ENCODE measurements at places on chromosomes 12 and 14.

- DNase-seq: no peak
Measured at GRCh38 chr12:118307069-118307954, 65.4 kb downstream of the TAOK3 start.

DNA sequence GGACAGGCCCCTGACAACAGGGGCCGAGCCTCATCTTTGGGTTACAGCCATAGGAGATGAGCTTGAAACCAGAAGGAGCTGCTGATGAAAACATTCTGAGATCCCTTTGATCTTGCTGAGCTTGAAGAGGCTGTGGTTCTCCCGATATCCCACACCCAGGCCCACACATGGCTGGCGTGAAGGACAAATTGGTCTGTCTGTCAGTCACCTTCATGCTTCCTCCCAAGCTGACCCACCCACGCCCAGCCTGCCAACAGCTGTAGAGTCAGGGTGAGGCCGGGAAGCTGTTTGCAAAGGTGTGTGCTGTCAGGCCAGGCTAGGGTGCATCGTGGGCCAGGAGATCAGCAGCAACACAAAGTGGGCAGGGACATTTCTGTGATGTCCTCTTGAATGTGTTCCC lies 43.2 kb downstream of the FZD10 start:
- DNase-seq: no peak

- no peak for DNase-seq
Measured at GRCh38 chr12:96044017-96044942, 8.9 kb upstream of the LTA4H start.

- DNase-seq: no peak
Measured at GRCh38 chr12:27190761-27191160, 53.3 kb upstream of the STK38L start.

DNA sequence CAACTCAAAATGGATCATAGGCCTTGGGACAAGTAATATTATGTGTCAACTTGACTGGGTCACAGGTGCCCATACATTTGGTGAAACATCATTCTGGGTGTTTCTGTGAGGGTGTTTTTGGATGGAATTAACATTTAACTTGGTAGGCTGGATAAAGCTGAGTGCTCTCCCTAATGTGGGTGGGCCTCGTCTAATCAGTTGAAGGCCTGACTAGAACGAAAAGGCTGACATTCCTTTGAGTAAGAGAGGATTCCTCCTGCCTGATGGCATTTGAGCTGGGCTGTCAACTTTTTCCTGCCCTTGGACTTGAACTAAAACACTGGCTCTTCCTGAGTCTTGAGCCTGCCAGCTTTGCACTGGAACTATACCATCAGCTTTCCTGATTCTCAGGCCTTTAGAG lies 93.4 kb upstream of the ESRRB start:
- DNase-seq: no peak

GRCh38 chr14:87082917-87083316 lies 910.1 kb downstream of the GALC start:
- DNase-seq: no peak

GRCh38 chr12:94191023-94191422 lies 42.6 kb downstream of the PLXNC1 start:
- DNase-seq: no peak

- DNase-seq: no peak
Measured at GRCh38 chr14:96363751-96364336, 518 bp downstream of the GSKIP start.

GRCh38 chr12:126761420-126761819 lies 1505.5 kb upstream of the TMEM132C start:
- DNase-seq: no peak

DNA sequence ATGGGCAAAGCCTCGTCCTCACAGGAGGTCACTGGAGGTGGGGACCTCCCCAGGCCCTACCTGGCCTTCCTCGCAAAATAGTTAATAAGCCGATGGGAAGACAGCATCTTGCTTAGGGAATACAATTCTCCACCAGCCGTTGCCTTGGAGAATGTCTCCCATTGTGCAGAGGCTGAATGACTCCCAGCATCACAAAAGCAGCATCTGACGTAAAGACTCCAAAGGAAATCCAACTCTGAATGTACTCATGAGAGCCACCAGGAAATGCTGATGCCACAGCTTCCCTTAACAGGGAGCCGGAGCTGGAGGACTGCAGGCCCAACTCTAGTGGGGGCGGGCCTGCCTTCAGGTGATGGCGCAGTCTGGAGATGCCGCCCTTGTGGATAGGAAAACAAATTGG lies 15.5 kb downstream of the CCDC63 start:
- DNase-seq: no peak

GRCh38 chr14:43361751-43362150 lies 1145.3 kb downstream of the FSCB start:
- no peak for DNase-seq

- DNase-seq: peak; percentile 1
Measured at GRCh38 chr12:19739195-19739776, 300.0 kb downstream of the AEBP2 start.

Data from KG1 (cell line).